ENCODE measurements at places on chromosomes 6 and 20.
A peak's percentile ranks its signal among the peaks of the same experiment; 100 is the strongest.

DNA sequence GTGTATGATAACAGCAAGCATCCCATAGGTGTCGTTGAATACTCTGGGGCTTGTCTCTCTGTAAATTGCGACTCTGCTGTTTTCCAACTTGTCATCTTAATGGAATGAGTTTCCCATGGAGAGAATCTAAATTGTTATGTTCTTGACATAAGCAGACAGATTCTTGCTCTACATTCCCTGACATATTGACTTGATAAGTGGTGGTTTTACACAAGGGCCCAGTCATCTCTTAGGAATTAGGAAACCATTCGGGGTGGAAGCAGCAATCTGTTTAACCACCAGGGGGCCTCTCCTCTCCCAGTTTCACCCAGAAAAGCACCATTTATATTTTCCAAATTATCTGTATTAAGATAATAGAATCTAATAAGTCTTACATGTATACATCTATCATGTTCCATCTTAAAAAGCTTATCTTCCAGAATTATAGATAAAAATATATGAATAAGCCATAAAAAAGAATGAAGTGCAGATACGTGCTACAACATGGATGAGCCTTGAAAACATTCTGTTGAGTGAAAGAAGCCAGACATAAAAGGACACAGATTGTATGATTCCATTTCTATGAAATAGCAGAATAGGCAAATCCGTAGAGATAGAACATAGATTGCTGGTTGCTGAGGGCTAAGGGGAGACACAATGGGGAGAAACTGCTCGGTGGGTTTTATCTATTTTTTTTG is 23.1 kb upstream of the MROH8 start:
- peak; percentile 97 for DNase-seq

DNA sequence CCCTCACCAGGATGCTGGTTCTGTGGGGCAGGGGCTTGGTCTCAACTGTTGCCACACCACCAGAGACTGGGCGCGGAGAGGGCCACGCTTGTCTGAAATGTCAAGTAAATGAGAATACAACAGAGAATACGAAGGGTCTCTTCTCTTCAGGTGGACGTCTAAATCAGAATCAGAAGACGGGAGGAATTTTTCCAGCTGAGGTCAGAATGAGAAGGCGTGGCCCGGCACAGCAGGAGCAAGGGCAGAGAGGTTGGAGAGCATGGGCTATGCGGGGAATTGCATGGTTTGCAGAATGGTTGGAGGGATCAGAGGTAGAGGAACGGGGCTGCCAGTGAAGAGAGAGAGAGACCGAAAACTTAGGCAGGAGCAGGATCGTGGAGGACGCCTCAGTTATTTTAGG is 337.9 kb downstream of the QKI start:
- no peak for DNase-seq

GRCh38 chr6:31419842-31420241 is 16.4 kb downstream of the MICA start:
- peak; percentile 11 for DNase-seq

DNA sequence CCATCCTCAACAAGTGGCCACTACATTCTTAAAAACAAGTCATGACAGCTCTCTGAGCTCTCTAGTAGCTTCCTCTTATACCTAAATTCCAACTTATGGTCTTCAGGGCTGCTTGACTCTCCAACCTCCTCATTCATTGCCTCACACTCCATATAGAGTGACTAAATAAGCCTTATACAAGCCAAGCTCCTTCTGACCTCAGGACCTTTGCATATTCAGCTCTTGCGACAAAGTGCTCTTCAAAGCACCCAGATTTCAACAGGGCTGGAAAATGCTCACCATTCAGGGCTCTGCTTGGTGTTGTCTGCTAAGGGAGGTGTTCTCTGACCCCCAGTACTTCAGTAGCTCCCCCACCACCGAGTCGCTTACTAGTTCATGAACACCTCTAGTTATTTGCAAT is 3.7 kb downstream of the TREML2 start:
- DNase-seq, result no peak

DNA sequence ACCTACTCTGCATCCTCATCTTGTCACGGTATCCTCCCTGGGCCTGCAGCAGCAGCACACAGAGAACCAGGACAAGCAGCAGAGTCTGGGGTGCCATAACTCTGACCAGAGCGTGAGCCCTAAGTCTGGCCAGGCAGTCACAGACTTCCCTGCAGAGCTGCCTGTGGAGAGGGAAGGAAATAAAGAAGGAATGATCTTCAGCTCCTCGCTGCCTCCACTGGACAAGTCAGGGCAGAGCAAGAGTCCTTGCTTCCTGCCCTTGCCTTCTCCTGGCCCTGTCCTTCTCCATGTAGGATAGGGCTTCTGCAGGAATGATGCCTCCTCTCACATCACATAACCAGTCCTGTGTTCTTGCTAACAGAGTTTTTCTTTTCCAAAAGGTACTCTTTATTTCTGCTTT is 15.9 kb upstream of the WFDC11 start:
- DNase-seq, result no peak

GRCh38 chr20:41178495-41178894 is 41.2 kb downstream of the PLCG1 start:
- DNase-seq, result no peak
